Tongue (tissue), 3 donors: ENCODE measurements at places on chromosomes 13 and 19. TPM values are rescaled to one million over a fixed set of nuclear protein-coding genes. Genes with fewer than 3 reads are reported as not detected.

Gene PEAK3
- total RNA-seq = not detected

- DNase-seq = peak; percentile 38
Observed at GRCh38 chr19:12733369-12734214, 892 bp downstream of the TRIR start.

DNA sequence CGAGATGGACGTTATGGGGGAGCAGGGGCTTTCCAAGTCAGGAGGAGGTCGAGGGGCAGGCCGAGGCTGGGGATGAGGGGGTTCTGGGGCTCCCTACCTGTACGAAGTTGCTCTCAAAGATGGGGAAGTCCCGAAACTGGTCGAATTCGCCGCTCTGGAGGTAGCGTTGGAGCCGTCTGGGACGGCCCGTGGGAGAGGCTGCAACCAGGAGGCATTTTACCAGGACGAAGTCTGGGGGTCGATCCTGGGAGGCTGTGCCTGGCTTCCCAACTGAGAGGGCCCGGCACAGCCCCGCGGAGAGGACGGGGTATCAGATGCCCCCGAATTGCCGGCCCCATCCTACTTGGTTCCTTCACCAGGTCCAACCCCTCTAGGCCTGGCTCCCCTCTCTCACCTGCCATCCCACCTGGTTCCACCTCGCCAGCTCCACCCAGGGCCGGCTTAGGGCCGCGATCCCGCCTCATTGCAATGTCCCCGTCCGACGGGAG, 527 bp upstream of the EMC10 start:
- no peak for DNase-seq

GRCh38 chr13:76829572-76830327, 56.5 kb downstream of the KCTD12 start:
- no peak for DNase-seq

GRCh38 chr13:41061914-41062837, 867 bp downstream of the WBP4 start:
- peak; percentile 87 for DNase-seq

DNA sequence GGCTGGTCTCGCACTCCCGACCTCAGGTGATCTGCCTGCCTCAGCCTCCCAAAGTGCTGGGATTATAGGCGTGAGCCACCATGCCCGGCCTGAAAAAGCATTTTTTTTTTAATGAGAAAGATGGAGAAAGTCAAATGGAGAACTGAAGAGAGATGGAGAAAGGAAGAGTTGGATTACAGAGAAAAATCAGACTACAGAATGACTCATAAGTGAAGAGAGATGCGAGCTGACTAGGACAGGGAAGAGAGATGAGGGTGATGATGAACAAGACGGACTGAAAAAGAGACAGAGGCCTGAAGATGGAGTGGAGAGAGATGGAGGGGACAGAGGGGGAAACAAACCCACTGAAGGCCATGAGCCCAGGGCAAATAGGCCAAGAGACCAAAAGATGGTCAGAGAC, 1.5 kb downstream of the DHX34 start:
- no peak for DNase-seq

DNA sequence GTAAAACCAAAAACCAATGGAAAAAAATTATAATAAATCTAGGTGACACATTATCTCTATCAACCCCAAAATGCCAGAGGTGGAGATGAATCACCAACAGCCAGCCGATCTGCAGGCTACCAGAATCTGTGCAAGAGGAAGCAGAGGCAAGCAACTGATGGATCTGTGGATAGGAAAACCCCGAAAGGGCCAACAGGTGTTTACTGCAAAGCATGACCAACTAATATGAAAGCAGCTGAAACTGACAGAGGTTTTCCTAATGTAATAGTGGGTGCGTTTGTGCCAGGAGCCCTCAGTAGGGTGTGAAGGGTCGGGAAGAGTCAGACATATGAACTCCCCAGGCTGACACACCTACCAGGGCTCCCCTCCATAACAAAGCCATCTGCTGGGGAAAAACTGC, 554.6 kb downstream of the RFC3 start:
- no peak for DNase-seq

Gene ICAM5
- total RNA-seq = not detected

DNA sequence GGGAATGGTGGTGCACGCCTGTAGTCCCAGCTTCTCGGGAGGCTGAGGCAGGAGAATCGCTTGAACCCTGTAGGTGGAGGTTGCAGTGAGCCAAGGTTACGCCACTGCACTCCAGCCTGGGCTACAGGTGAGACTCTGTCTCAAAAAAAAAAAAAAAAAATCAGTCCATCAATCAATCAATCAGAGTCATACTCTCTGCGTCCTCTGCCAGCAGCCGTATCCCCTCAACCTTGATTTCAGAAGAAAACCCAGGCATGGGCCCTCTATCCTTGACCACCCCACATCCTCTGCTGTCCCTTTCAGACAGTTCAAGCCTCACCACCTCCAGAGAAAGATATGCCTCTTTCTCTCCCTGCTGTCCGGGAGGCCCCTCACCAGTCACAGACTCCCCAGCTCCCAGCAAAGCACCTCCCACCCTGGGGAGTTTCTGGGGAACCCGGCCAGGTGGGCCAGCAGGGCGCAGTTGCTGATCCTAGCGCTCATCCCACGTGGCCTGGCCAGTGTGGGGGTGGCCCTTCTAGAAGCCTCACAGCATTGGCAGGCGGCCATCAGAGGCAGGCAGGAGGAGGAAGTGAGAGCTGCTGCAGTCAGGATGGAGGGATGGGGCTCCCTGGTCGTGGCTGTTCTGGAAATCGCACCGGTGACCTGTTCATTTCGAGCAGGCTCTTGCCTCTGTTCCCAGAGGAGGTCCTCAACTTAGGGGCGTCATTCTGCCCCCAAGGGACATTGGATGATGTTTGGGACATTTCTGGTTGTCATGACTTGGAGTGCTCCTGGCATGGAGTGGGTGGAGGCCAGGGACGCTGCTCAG, 10.2 kb upstream of the JSRP1 start:
- DNase-seq = peak; percentile 74

Gene SULT2B1
- total RNA-seq = 2.4 TPM

DNA sequence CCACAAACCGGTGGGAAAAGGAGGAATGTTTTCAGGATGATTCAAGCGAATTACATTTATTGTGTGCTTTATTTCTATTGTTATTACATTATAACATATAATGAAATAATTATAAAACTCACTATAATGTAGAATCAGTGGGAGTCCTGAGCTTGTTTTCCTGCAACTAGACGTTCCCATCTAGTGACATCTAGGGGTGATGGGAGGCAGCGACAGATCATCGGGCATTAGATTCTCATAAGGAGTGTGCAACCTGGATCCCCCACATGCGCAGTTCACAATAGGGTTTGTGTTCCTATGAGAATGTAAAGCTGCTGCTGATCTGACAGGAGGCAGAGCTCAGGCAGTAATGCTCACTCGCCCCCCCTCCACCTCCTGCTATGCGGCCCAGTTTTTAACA, 54.5 kb downstream of the SPTBN4 start:
- no peak for DNase-seq

DNA sequence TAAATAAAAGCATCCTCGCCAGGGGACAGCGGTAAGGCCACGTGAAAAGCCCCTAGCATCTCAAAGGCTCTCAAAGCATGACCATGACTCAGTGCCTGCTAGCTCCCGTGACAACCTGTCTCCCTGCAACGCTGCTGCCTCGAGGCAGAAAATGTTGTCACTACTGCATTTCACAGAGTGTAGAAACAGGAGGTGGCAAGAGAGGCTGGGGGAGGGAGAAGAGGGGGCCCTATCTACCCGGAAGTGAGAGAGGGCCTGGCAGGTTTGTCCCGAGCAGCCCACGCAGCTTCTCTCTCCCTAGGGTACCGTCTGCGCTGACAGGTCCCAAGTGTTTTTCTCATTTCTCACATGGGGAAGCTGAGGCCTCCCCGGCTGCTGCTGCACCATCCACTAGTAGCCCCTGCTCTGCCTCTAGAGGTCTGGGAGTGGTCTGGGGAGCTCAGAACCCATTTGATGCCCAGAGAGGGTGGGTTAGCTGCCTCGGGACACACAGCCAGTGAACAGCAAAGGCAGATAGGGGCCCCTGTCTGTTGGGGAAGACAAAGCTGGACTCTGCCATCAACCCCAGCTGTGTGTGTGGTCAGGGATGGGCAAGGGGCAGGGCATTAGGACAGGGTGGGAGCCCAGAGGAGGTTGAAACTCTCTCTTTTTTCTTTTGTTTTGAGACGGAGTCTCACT, 3.7 kb downstream of the TINCR start:
- DNase-seq = no peak

Gene MEX3D
- total RNA-seq = 27.3 TPM

Gene SLC6A16
- 0.51 TPM for total RNA-seq

Gene AP1M2
- 13.8 TPM for total RNA-seq

DNA sequence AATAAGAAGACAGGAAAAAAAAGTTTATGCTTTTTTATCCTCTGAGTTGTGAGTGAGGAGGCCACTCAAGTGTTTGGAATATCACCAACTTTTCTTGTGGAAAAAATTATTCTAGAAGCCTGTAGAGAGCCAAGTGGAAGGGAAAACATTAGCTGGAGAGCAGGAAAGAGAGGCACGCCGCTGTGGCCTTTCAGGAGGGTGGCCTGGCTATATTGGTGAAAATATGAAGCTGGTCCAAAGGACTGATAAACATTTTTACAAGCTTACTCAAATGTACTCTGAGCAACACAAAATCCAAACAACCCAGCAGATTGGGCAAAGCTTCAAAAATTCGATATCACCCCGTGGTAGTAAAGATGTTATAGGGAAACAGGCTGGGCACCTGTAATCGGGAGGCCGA, 2.3 kb upstream of the EIF3G start:
- no peak for DNase-seq

Gene RAB8A
- total RNA-seq = 36.4 TPM

GRCh38 chr13:25816239-25816638, 235.6 kb downstream of the SHISA2 start:
- peak; percentile 37 for DNase-seq

Gene MED26
- total RNA-seq = 5.3 TPM

GRCh38 chr19:27691991-27692390, 1521.0 kb downstream of the UQCRFS1 start:
- DNase-seq = no peak

GRCh38 chr13:23820530-23820929, 68.7 kb downstream of the MIPEP start:
- DNase-seq = no peak
